ENCODE measurements at places on chromosomes 13 and 19.

DNA sequence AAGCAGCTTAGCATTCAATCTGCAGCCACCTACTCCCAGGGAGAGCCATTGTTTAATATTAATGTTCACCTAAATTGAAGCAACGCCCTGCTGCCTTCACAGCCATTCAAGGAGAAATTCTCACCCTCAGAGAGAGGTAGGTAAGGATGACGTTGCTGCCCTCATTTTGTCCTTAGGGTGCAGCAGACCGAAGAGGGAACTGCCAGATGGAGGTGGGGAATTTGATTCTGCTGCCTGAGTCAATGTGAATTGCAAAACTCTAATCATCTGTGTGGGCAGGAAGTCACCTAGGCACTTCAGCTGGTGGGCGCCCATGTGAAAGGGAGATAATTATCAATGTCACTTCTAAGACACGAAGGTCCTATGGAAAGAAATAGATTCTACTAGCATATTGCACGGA, 503.4 kb downstream of the TBC1D4 start:
- no peak for DNase-seq

DNA sequence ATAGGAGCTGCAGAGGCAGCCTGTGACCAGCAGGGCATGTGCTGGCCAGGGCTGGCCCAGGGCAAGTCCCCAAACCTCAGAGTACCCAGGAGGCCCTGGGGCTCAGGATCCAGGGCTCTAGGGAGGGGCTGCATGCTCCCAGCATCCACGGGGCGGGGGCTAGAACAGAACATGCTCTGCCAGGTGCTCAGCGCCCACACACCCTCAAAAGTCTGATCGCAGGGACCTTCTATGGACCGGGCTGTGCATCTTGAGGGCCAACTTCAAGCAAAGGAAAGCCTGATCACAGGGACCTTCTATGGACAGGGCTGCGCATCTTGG, 33.5 kb downstream of the ELL start:
- no peak for DNase-seq

- DNase-seq: no peak
These were observed 351.7 kb upstream of the ARGLU1 start for GRCh38 chr13:106919638-106920037.

DNA sequence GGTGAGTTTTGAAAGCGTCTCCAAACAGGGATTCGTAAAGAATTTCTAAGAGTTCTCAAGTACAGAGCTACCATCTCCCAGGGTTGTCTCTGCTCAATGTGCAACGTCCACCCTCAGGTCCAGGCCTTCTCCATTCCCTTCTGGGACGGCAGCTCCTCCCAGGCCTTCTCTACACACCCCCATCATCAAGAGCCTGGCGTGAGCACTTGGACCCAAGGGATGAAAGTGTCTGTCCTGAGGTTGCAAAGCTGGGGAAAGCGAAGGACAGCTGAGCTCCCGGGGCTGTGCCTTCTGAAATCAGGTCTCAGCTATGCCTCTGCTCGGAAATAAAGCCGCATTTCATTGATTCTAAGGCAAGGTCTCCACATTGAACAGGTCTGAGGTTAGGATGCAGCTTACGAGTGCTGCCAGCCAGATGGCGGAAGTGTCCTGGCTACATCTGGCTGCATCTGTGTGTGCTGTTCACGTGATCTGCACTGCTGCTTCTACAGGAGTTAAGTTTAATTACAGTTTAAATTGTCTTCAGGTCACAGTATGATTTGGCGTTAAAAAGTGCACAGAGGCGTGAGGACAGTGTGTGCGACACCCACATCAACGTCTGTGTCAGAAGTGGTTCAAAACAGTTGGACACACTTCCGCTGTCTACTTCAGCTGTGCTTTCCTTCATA, 27.0 kb upstream of the MIER2 start:
- no peak for DNase-seq

DNA sequence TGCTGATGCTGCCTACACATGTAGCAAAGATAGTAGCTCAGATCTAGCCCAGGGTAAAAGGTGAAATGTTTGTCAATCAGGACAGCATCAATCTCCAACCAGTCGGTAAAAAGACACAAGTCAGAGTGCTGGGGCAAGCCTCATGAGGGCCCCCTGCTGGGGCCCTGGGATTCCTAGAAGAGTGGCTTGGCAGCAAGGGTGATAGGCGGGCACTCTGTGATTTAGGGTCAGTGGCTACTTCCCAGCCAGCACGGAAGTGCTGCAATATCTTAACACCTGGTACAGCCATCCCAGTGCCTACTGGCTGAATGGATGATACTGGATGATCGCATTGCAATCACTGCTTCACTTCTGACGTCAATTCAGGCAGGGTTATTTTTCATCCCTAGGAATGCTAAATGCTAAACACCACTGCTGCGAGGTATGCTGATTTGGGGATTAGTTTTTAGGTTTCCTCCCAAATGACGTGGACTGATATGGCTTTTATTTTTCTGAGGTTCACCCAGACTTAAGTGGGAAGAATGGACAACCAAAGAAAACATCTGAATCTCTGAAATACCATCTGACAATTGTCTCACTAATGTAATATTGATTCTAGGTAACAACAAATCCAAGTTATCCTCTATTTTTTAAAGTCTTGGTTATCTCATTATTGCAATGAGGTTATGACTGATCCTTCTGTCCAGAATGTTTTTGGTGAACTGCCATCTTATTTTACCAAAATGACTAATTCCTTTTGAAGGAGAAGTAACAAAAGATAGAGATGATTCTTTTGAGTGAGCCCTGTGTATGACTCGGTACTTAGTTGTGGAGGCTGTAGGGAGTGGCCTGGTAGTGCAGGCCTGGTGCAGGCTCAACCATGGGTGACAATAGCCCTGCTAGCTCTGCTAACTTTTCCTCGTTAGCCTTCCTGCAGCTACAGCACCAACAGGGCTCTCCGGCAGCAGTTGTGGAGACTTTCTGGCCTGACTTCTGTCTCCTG, 432.5 kb downstream of the FGF9 start:
- no peak for DNase-seq

DNA sequence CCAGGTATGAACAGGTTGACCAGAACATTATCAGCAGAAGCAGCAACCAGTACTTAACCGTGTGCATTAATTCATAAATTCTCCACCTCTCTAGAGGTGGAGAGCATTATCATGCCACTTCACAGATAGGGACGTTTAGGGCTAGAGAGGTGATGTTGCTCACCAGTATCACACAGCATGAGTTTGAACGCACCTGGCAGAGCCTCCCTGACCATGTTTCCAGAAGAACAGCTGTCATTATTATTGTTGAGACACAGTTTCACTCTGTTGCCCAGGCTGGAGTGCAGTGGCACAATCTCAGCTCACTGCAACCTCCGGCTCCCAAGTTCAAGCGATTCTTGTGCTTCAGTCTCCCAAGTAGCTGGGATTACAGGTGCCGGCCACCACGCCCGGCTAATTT, 6.8 kb downstream of the KANK2 start:
- DNase-seq: no peak
